A172 (cell line): ENCODE measurements at places on chromosomes 2 and 18.
A peak's percentile ranks its signal among the peaks of the same experiment; 100 is the strongest.

GRCh38 chr2:134780972-134781371 is 57.4 kb upstream of the ACMSD start:
- no peak for DNase-seq

DNA sequence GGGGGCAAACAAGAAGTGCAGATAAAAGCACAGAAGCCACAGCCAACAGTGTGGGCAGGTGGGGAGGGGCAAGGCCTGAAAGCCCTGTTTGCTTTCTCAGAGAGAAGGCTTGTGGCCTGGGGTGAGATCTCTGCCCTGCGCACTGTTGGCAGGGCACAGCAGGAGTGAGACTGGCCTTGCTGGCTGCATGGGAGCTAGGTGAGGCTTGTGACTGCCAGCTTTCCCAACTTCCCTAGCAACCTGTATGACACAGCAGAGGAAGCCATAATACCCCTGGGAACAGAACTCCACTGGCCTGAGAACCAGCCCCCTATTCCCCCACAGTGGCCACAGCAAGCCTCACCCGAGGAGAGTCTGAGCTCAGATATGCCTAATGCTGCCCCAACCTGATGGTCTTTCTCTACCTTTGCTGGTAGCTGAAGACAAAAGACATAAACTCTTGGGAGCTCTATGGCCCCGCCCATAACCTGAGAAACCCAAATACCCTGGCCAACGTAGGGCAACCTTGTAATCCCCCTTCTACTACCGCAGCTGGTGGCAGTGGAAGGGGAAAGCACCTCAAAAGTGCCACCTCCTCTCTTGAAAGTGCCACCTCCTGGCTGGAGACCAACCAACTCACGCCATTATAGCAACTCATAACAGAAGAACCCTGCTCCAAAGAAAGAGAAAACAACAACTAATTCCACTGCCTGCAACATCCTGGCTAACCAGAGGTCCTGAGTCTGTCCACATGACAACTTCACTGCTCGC is 44.4 kb downstream of the LCT start:
- DNase-seq = no peak

DNA sequence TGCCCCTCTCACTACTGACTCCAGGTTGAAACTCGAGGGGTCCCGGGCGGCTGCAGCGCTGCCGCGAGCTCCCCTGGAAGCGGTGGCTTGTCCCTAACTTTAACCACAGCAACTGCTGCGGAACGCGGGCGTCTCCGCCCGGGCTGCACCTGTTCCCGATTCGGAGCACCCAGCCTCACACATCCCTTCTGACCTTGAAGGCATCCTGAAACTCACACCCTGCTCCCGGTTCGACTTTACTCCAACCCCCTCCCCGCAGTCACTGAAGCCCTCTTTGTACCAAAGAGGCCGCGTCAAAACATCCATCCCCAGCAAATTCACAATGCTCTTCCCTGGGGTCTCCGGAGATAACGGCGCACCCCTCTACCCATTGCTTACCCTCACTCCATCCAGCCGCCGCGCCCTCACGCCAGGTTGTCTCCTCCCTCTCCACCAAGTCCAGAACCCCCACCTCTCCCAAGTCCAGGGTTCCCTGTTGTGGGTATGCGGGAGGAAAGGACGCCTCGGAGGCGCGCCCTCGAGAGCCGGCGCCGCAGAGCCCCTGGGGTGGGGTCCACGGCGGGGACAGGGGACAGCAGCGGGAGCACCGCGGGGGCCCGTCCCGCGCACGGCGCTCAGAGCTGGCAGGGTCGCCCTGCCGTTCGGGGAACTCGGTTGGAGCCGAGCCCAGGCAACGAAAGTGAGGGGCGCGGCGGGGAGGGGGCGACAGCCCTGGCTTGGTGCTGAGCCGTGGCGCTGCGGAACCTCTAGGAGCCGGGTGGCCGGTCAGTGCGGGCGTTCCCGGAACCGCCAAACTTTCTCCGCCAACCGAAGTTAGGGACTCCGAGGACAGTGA is 934 bp downstream of the MYO5B start:
- no peak for DNase-seq

- no peak for DNase-seq
Observed at GRCh38 chr18:52484977-52485376, 145.0 kb downstream of the DCC start.

- DNase-seq = no peak
Observed at GRCh38 chr2:121524685-121525425, 5.8 kb upstream of the RNU4ATAC start.

DNA sequence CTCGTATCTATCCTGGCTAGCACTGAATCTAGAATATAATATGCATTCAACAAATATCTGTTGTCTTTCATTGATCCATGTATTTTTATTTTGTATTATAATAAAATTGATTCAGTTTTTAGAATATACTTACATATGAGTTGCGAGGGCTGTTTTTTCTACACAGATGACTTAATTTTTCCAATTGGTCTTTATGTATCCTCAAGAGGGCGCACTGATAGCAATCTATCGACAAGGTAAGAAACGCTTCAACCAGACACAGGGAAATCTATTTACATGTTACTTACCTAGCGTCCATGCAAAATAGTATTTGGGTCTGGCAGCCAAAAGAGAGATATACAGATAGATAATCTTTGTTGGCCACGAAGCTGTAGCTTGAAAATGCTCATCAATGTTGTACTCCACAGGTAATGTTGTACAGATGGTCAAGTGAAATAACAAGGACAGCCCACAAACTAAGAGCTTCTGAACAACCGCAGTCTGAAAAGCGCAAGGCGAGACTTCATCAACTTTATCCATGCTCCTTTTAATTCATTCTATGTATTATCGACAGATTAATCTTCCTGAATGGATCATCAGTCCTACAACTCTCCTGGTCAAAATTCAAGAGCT is 35.5 kb upstream of the KIDINS220 start:
- DNase-seq = peak; percentile 52

DNA sequence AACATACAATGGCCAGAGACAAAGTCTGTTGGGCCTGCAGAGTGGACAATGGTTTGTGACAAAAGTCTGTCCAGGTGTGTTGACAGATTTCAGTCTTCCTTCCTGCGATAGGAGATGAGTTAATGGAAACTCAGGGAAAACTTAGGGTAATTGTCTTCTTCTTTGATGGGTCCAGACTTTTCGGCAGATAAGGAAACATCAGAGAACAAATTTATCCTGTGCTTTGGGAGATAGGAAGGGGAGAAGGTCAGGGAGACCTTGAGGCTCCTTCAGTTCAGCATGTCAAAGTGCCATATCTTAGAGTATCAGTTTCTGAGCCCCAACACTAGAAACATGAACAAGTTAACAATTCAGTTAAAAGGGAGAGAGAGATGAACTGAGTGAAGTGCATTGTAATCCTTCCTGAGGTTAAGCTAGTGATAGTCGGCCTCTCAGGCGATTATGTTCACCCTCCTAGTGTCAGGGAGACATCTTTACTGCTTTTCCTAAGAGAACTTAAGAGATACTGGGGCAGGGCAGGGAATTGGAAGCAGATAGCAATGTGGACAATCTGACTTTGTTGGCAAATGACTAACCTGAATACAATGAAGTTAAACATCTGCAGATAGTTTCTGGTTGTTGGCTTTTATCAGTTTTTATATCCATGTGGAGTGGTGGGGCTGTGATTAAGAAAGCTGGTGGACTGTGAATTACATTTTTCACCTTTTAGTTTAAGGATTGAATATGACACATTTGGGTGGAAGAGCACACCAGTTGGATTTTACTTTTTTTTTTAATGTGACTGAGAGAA is 248.8 kb upstream of the FN1 start:
- no peak for DNase-seq

DNA sequence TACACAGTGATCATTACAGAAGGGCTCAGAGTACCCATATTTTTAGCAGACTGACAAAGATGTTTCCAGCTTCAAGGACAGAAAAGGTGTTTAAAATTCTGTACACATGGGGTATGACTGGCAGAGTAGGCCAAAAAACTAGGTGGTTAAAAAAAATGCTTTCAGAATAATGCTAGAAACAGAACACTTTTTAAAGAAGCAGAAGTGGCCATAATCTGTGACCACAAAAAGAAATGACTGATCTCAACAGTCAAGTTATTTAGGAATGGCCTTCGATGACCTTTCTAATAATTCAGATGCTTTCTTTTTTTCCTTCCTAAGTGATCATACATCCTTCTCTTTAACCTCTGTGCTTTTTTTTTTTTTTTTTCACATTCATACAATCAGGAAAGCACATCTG is 4.1 kb upstream of the AQP4 start:
- no peak for DNase-seq
